ENCODE measurements at places on chromosomes 1 and 21.

- no peak for DNase-seq
Observed at GRCh38 chr1:50271968-50272578, 151.2 kb downstream of the DMRTA2 start.

- no peak for DNase-seq
Observed at GRCh38 chr1:81681114-81681513, 119.6 kb upstream of the ADGRL2 start.

DNA sequence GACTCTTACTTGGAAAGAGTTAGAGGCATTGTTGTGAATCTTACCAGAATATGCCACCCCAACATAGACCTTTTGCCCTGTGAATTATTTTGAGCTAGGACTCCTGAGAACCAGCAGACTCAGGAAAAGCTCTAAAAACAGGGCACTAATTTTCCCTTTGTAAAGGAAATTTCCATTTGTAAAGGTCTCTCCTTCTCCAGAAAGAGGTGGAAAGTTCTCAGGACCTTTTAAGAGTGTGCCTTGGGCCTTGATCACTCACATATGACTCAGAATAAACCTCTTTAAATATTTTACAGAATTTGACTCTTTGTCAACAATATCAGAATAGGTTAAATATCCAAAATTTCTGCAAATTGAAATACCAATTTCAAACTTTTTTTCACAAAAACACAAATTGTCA is 721.8 kb upstream of the NCAM2 start:
- no peak for DNase-seq

GRCh38 chr1:42767510-42768000 is 506 bp downstream of the C1orf50 start:
- no peak for DNase-seq

DNA sequence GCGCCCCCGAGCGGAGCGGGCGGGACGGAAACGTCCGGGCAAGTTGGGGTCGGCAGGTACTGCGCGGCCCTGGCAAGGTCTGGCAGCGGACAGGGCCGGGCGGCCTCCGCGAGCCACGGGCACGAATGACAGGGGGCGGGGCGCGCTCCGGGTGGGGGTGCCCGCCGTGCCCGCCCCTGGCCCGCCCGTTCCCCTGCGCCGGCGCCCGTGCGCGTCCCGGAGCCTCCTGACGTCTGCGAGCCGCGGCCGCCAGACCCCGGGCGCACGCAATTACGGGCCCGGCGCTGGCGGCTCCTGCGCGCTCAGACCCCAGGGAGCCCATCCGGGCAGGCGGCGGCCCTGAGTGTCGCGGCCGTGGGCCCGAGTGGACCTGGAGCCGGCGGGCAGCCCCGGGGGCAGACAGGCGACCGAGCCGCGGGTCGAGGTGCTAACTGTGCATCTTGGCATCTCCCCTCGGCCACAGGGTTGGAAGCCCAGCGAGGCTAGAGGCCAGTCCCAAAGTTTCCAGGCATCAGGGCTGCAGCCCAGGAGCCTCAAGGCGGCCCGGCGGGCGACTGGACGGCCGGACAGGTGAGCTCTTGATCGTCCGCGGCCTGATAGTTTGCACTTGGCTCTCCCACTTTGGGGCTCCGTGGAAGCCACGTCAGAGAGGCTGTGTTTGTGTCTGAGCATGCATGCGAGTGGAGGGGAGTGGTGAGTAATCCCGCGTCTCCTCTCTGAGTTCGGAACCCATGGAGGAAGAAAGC is 918 bp downstream of the MIB2 start:
- peak; percentile 53 for DNase-seq

DNA sequence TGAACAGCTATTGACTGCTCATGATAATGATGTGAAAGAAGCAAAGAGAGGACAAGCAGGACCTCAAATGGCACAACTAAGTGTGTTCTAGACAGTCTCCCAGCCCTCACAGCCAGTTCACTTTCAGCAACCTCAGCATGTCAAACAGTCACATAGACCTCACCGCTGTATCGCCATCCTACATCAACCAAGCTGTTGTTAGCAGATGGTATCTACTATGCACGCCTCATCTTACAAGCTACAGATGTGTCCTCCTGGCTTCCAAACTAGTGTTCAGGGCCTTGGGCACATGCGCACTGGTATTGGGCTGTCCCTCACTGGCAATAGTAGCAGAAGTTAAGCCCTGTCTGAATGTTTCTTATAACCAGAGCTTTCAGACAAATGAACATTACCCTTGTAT is 28.4 kb downstream of the EVI5 start:
- DNase-seq, result no peak

DNA sequence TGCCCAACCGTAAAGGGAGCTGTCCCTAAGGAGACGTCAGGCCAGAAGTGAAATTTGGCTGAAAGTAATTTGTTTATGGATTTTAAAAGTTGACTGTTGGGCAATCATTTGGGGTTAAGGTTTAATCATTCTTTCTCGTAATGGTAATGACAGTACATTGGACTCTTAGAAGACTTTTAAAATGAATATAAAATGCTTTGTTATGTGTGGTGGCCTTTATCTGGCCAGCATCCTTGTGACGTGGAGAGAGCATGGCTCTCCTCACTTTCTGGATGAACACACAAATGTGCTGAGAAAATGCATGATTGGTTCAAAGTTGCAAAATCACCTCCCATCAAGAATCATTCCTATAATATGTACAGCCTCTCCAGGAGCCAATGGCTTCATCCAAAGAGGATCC is 160.2 kb downstream of the DHRS3 start:
- DNase-seq, result no peak

- peak; percentile 31 for DNase-seq
Observed at GRCh38 chr1:54475357-54475881, 69.2 kb upstream of the SSBP3 start.

DNA sequence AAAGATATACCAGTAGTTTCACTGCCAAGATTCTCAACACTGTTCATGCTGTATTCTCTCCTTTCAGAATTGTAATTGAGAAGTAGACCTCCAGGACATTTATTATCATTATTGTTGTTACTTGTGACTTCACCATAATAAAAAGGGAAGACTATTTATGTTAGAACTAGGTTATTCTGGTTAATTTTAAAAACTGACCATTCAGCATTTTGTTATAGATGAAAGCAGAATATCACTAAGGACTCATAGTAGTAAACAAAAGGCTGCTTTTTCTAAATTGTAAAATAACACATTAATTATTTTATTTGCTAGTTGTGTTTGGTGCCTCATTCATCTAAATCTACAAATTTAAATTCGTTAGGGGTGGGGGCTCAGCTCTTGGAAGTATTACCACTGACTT is 210.4 kb downstream of the PATJ start:
- DNase-seq, result no peak

- no peak for DNase-seq
Observed at GRCh38 chr1:220637759-220638158, 52.4 kb upstream of the C1orf115 start.

DNA sequence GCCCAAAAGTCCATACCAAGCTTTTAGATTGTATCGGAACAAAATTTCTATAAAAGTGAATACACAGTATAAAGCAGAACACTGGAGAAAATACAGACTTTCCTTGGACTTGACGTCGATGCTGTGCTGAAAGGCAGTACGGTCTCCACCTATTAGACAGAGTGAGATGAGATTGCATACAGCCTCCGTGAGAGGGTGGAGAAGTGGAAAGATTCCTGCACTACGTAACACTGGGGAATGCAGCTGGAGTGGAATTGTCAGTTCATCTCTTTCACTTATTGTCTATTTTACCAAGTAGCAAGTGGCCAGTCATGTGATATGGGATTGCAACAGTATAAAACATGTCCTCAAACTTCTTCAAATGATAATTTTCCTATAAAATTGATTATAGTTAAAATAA is 209.5 kb downstream of the ZP4 start:
- no peak for DNase-seq

- no peak for DNase-seq
Observed at GRCh38 chr1:5754817-5755551, 237.2 kb downstream of the NPHP4 start.

GRCh38 chr1:232891071-232891470 is 59.3 kb upstream of the NTPCR start:
- DNase-seq, result no peak

- no peak for DNase-seq
Observed at GRCh38 chr1:7009741-7010525, 224.7 kb downstream of the CAMTA1 start.

DNA sequence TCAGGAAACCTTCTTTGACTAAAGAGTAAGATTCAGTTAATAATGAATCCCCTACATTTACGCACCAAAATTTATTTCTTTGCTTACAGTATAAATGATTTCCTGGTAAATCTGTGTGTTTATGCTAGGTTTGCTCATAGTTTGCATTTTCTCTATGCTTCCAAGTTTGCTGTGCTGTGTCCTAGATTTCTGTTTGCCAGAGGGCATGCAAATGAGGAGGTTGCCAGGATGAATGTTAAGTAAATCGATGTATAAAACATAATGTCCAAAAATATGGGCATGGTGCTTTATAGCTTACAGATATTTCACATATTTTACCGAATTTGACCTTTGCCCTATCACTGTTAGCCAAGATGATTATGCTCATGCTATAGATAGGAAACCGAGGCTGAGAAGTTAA is 63.8 kb downstream of the TBX19 start:
- DNase-seq, result no peak

- no peak for DNase-seq
Observed at GRCh38 chr1:9816199-9816598, 7.6 kb downstream of the CLSTN1 start.

GRCh38 chr21:45371081-45371480 is 33.9 kb upstream of the COL18A1 start:
- no peak for DNase-seq

DNA sequence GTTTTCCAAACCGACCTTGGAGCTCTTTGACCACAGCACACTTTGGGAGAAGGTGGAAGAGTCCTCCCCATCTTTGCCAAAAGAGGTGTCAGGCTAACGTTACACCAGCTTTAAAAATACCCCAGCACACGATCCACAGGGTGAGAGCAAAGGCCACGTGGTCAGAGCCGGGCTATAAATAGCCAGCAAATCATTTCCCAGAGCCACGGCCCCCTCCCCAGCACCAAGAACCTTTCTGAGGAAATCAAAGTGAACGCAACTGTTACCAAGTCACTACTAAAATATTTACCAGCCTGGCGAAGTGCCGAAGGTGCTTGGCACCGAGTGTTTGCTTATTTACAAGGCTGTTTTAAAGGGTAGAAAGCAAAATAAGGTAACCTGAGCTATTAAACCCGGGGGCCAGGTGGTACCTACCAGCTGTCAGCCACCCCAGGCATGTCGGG is 72.4 kb downstream of the CASZ1 start:
- DNase-seq, result no peak

GRCh38 chr1:178938101-178938958 is 67.5 kb upstream of the ANGPTL1 start:
- DNase-seq, result no peak

- DNase-seq, result no peak
Observed at GRCh38 chr1:226873771-226874578, 3.6 kb downstream of the PSEN2 start.

GRCh38 chr1:15803380-15803779 is 4.1 kb downstream of the UQCRHL start:
- DNase-seq, result no peak

GRCh38 chr1:245512181-245512888 is 357.6 kb downstream of the KIF26B start:
- no peak for DNase-seq

DNA sequence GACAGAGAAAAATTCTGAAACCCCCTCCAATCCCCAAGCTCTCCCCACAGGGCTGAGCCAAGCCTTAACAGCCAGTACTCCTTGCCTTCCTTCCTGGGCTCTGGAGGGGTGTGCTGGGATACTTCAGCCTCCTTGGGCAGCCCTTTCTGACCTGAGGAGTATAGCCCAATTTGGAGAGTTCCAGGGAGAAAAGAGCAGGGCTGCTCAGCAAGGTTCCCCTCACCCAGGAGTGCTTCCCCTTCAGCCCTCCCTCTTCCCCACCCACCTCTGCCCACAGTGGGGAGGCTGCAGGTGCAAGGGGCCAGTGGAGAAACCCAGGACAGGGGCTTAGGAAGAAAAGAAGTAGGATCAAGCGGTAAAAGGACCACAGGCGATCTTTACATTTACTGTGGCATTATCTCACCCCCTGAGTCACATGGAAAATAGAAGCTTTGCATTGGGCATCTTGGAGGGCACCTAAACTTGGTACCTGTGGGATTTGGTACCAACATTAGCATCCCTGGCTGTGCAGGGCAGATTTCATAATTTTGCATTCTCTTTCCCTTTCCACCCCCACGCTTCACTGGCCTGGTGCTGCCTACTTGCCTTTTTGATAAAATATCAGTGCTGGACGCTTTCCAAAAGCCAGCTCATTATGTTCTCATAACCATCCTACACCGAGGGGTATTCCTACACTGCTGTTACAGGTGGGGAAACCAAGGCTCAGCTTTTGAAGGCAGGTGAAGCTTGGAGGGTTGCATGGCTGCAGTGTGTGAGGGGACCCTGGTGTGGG is 2.8 kb upstream of the ADORA1 start:
- no peak for DNase-seq

GRCh38 chr1:206580438-206581113 is 31.7 kb downstream of the EIF2D start:
- no peak for DNase-seq

- no peak for DNase-seq
Observed at GRCh38 chr1:98546319-98546718, 115.2 kb upstream of the SNX7 start.

- no peak for DNase-seq
Observed at GRCh38 chr1:223524930-223525451, 131.8 kb downstream of the CCDC185 start.

DNA sequence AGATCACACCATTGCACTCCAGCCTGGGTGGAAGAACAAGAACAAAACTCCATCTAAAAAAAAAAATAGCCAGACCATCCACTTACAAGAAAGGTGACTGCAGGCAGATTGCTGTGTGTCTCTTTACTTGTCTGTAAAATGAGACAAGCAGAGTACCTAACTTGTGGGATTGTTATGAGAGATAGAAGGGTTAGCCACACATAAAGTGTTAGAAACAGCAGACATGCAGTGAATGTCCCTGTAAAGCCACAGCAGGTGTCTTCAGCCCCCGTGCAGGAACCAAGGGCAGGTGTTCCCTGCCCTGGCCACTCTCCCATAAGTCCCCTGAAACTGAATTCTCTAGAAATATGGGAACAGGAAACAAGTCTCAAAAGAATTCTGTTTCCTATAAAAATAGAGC is 40.8 kb upstream of the EFHD2 start:
- DNase-seq, result no peak

DNA sequence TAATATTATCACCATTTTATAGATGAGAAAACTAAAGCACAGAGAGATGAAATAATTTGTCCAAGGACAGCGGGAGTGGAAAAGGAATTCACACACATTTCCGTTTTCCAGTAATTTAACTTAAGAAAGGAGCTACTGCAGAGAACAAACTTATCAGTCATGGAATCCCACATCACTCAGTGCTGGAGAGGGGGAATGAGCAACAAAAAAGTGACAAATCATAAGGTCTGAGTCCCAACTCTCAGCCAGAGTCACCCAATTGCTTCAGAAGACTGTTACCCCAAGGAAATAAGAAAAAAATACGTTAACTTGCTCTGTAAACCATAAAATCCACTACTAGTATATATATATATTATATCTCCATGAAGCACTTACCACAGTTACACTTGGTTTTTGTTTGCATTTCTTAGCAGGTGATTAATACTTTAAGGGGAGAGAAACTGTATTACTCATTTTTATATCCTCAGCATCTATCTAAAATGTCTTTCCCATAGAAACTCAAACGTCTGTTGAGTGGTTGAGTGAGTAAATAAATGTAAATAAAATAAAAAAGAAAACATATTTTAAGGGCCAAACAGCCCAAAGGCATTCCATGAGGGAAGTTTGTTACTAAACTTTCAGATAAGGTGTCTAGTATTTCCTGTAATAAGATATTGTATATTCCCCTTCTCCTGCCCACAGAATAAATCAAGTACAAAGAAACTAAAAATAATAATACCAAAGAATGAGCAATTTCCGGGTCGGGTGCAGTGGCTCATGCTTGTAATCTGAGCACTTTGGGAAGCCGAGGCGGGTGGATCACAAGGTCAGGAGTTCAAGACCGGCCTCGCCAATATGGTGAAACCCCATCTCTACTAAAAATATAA is 76.8 kb downstream of the SLC45A1 start:
- DNase-seq, result peak; percentile 54

Measured in activated naive CD4-positive, alpha-beta T cell treated with anti-CD3 and anti-CD28 coated beads, Interleukin-2, amount 50 U/mL, for 16 hours (primary cell).